ENCODE measurements at places on chromosomes 13 and 19.

- no peak for DNase-seq
Measured at GRCh38 chr13:24249624-24250023, 59.8 kb upstream of the C1QTNF9 start.

GRCh38 chr13:37486171-37486681 is 112.3 kb downstream of the POSTN start:
- no peak for DNase-seq

DNA sequence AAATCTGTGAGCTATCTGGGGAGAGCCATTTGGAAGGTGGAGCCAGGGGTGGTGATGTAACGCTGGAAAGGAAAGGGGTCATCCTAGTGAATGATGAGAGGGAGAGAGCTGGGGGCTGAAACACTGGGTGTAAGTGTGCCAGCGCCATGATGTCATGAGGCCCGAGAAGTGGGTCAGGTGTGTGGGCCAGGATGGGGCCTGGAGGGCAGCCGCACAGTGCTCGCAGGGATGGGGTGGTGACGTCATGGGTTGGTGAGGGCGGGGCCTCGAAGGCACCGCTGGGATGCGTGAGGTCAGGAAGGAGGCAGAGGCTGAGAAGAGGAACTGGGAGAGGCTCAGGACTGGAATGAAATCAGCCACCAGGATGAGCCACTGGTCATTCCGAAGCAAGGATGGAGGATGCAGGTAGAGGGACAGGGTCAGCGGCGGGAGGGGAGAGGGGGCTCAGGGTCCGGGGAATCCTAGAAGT is 4.4 kb downstream of the CCDC61 start:
- DNase-seq: no peak

DNA sequence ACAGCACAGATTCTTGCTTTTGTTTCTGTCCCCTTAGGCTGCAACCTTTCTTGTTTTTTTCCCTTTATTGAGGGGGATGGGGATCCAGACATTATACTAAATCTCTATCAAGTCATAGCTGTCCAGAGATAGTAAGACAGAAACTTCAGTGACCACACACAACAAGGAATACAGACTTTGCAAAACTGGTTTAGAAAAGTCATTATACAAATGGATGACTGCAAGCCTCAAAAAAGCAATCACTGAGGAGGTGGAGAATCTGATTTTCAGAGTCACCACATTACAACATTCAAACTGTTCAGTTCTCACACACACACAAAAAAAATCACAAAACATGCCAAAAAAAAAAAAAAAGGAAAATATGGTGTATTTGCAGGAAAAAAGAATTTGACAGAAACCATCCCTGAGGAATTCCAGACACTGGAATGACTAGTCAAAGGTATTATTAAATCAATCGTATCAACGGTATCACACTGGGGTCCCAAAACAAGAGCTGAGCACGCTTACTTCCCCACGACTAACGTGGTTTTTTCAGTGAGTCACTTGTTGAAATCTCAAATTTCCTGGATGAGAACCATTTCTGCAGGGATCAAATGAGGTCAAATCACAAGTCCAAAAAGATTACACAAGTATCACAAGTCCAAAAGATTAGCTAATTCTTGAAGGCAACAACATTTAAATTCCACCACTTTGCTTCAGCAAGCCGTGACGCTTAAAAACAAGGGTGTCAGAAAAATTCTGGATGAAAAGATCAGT is 41.2 kb downstream of the USP12 start:
- no peak for DNase-seq

DNA sequence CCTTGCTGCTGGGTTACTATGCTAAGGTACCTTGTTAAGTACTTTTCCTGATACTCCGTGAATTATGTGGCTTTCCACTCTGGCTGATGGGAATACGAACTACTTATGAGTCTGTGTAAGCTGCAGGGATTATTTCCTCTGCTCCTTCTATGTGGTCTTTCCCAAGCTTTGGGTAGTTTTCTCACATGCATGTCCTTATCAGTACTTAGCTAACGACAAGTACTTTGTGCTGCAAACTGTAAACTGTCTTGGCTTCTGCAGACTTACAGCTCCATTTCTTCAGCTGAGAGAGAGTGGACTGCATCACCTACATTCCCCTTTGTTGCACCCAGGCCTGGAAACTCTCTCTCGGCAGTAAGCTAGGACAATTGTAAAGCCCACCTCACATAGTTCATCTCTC is 76.6 kb downstream of the FGF9 start:
- no peak for DNase-seq

- no peak for DNase-seq
Measured at GRCh38 chr19:10812902-10813404, 23.1 kb downstream of the TMED1 start.

- DNase-seq: no peak
Measured at GRCh38 chr19:7622933-7623685, 6.2 kb downstream of the XAB2 start.

DNA sequence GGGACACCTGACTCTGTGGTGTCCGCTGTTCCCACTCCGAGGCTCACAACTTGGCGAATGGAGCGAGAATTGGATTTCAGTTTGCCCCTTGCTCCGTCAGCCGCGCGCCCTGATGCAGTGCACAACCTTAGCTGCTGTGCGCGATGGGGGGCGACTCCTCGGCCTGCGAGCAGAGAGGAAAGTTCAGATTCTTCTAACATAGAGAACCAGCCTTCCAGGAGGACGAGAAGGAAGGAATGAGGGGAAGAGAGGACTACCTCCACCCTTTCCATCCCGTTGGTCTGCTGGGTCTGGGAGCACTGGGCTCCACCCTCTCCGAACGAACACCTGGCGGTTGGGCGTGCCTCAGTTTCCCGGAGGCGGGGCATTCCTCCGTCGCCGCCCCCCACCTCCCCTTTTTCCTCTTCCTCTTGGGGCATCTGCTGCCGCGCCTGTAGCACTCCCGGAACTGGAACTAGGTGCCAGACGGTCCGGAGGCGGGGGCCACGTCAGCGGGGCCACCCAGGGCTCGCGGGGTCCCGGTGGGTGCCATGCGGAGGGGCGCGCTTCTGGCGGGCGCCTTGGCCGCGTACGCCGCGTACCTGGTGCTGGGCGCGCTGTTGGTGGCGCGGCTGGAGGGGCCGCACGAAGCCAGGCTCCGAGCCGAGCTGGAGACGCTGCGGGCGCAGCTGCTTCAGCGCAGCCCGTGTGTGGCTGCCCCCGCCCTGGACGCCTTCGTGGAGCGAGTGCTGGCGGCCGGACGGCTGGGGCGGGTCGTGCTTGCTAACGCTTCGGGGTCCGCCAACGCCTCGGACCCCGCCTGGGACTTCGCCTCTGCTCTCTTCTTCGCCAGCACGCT is at the start of gene KCNK6:
Gene KCNK6, plus strand, starts transcription at position 425 of the 838 bp plus-strand sequence. Its CDS starts 106 bp downstream, at position 531.
- DNase-seq: peak; percentile 48

GRCh38 chr13:55705971-55706370 is 1434.7 kb upstream of the PRR20A start:
- no peak for DNase-seq

DNA sequence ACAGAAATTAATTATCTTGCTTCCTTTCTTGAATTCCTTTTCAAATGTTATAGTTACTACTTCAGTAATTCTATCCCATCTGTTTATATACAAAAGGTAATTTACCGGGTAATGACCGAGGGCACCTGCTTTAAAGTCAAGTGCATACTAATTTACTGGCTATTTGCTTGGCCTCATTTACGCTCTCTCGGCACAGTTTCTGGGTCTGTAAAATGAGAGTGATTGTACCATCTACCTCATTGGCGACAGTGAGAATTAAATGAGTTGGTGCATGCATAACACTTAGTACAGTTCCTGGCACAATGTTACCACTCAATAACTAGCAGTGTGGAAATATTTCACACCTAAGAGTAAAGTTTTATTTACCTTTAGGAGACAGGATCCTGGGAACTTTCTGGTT is 111.6 kb downstream of the GGACT start:
- no peak for DNase-seq

GRCh38 chr19:14164724-14165493 is 28.5 kb upstream of the ASF1B start:
- DNase-seq: no peak

DNA sequence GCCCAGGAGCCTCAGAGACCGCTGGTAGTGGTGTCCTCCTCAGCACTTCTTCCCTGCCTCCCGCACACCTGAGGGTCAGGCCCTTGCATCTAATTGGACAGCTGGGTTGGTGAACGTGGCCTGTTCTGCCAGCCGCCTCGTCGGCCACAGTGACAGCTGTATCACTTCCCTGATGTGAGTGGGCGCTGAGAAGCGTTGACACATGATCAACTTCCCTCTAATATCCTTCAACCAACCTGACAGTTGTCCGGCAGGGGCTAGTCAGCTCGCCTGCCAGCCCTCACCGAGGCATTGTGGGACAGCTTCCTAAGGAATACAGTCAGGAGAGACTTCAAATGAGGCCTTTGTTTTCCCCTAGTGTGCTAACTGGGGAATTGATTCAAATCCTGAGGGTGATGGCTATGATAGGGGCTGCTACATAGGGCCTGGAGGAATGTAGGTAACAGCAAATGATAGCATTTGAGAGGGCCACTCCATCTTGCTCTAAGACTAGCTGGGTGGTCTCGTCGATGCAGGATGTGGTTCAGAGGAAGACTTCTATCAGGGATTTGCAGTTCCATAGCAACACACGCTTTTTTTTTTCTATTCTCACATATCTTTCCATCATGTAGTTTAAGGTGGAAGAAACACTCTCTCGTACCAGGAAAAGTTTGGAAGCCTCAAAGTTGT is 230.8 kb downstream of the TSHZ3 start:
- DNase-seq: no peak

DNA sequence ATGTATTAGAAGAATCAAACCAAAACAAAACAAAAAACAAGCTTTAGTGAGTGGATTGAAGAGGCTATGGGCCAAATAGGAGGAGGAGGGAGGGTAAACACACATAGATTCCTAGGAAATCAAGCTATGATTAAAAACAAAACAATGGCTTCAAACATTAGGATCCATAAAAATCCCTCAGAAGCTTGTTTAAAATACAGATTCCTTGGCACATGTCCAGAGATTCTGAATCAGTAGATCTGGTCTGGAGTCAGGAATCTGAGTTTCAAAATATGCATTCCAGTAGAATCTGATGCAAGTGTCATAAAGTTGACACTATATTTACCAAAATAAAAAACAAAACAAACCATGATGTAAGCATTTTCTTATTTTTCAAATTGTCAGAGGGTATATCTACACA is 692.8 kb upstream of the SGCG start:
- DNase-seq: no peak

- DNase-seq: no peak
Measured at GRCh38 chr13:62360609-62361008, 945.0 kb upstream of the PCDH20 start.

DNA sequence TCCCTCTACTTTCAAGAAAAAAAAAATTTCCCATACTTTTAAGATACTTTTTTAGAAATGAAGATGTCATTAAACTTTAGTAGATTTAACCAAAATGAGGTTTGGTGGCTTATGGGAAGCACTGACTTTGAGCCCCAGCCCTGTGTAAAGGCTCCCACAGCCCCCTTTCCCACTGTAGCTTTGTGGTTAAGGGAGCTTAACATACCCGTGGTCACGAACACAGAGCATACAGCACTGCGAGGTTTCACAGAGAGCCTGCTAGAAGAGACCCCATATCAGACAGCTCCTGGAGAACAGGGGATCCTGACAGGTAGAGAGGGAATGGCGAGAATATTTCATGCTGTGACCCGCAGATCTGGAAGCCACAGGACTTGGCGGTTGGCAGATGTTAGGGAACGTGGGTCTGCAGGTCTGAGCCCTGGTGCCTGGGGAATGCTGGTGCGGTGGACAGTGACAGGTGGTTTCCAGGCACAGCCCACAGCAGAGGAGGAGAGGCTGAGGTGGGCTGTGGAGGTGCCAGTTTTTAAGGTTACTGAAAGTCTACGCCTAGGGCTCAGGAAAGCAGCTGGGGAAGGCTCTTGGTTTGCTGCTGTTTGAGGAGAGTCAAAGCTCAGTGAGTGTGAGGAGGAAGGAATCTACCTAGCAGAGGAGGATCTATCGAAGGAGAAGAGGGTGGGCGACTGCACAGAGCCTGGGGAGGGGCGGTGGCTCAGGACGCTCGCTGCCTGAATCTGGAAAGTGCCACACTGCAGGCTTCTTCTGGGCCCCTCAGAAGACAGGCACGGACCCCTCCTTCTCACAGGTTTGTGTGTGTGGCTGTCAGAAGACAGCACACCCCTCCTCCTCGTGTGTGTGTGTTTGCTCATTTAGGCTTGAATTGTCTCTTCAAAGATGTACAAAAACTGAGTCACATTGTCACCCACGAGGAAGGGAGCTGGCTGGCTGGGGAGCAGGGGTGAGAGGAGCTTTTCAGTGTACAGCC is 49.9 kb downstream of the SLC7A9 start:
- DNase-seq: no peak

- DNase-seq: peak; percentile 6
Measured at GRCh38 chr19:50203281-50204080, at the start of gene MYH14. Gene MYH14, plus strand, starts transcription at chr19:50203622. Its CDS starts 6,744 bp downstream, at chr19:50210366.

- DNase-seq: no peak
Measured at GRCh38 chr19:46685189-46685588, 24.2 kb upstream of the DACT3 start.

DNA sequence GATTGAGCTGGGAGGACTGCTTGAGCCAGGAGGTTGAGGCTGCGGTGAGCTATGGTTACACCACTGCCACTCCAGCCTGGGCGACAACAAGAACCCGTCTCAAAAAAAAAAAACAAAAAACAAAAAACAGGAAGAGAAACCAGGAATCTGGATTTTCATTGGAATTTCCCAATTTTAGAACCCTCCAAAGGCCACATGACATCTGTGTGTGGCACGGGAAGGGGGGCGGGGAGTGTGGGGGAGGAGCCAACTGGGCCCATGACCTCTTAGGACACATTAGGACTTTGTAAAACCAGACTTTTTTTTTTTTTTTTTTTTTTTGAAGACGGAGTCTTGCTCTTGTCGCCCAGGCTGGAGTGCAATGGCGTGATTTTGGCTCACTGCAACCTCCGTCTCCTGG is 21.2 kb upstream of the MYDGF start:
- no peak for DNase-seq

DNA sequence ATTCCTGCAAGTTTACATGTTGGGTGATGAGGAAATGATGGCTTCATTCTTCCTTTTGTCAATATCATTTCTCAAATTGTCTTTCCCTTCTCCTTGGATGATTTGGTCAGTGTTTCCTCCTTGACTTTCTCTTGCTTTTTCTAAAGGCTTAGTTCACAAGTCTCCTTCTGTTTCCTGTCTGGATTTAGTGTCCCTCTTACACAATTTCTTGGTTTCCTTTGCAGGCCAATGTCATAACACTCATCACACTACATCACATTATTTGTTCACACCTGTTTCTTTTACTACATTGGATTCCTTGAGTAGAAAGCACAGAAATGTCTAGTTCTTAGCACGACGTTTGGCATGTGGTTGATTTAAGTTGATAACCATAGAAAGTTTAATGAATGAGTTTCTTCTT is 490.7 kb downstream of the TDRD3 start:
- no peak for DNase-seq

DNA sequence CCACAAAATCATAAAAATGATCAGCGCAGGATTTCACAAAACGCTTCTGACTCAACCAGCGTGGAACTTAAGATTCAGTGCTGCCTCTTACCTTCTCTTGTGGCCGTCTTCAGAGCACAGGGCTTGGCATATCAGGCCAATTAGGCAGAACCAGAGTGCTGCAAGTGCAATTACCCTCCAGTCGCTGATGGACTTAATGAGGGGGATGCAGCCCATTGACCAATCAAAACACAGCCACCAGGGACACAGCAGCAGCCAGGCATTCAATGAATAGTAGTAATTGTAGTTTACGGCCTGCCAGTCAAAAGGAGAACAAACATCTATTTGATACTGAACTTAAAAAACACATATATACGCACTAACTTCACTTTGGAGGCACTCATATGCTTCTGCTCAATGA is 38.2 kb downstream of the TMTC4 start:
- DNase-seq: no peak

- no peak for DNase-seq
Measured at GRCh38 chr19:29014857-29015436, 198.0 kb downstream of the UQCRFS1 start.

GRCh38 chr13:48527955-48528354 is 4.9 kb downstream of the RCBTB2 start:
- DNase-seq: no peak

Data from activated T-cell treated with anti-CD3 and anti-CD28 coated beads for 24 hours (primary cell).